ENCODE measurements at places on chromosomes 3 and 15. TPM values are rescaled to one million over a fixed set of nuclear protein-coding genes. Genes with fewer than 3 reads are reported as not detected.

DNA sequence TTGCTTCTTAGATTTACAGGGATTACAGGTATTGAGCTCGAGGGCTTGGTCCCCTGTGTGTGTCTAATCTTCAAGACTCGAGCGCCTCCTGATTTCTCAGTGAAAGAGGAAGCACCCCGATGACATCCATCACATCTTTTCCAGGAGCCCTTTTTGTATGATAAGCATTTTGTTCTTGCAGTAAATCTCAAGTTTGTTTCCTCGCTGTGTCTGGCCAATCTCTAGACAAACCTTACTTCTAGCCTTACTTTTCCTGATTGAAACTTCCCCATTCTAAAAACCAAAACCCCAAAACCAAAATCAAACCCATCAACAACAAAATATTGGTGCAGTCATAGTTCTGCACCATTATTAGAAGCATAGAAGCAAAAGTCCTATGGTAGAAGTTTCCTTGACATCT lies 286.0 kb downstream of the NFKBIZ start:
- DNase-seq = no peak

ZNF654 gene
- total RNA-seq = 35.1 TPM

DNA sequence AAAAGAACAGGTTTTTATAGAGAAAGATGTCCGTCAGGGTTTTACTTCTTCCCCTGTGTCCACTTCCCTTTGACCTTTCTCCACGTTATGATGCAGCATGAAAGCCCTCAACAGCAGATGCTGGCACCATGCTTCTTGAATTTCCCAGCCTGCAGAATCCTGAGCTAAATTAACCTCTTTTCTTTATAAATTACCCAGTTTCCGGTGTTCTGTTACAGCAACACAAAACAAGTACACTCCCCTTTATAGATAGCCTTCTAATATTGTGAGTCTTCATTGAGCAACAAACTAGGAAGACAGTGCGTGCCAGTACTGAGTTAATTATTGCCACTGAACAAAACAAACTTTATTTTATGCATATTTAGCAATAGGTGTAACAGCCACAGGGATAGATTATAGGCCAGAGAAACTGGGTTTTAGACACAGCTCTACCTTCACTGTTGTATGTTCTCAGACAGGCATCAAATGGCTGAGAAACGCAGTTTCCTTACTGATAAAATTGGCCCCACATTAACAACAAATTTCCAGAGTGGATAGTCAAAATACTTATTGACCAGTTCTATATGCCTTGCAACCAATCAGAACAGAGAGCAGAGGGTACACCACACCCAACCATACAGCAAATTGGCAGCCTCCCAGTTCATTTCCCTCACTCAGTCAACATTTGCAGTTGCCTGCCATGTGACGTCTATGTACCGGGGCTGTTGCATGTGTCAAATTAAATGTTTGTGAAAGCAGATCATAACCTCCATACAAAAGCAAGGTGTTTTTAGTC lies 14.4 kb upstream of the TBL1XR1 start:
- DNase-seq = no peak

- DNase-seq = no peak
These were observed 47.0 kb downstream of the EXD1 start for GRCh38 chr15:41183581-41183980.

HIGD2B gene
- total RNA-seq = under 0.01 TPM

IL5RA gene
- total RNA-seq = under 0.01 TPM

FSIP1 gene
- total RNA-seq = 17.5 TPM

DNA sequence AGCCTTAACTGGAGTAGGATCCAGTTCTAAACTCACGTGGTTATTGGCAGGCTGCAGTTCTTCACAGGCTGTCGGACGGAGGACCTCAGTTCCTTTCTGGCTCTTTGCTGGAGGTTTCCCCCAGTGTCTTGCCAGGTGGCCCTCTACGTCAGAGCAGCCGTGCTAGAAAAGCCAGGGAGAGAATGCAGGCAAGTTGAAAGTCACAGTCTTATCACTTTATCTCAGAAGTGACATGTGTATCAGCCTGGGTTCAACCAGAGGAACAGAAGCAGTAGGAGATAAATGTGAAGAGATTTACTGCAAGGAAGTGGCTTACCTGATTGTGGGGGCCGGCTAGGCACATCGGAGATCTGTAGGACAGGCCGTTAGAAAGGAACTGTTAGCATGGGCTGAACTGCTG lies 125.3 kb upstream of the BNIP2 start:
- DNase-seq = no peak

THPO gene
- 0.41 TPM for total RNA-seq

ANKDD1A gene
- total RNA-seq = 13.9 TPM

CHRNA3 gene
- 0.41 TPM for total RNA-seq

GRCh38 chr3:118987477-118987876 lies 47.2 kb downstream of the IGSF11 start:
- peak; percentile 11 for DNase-seq

DNA sequence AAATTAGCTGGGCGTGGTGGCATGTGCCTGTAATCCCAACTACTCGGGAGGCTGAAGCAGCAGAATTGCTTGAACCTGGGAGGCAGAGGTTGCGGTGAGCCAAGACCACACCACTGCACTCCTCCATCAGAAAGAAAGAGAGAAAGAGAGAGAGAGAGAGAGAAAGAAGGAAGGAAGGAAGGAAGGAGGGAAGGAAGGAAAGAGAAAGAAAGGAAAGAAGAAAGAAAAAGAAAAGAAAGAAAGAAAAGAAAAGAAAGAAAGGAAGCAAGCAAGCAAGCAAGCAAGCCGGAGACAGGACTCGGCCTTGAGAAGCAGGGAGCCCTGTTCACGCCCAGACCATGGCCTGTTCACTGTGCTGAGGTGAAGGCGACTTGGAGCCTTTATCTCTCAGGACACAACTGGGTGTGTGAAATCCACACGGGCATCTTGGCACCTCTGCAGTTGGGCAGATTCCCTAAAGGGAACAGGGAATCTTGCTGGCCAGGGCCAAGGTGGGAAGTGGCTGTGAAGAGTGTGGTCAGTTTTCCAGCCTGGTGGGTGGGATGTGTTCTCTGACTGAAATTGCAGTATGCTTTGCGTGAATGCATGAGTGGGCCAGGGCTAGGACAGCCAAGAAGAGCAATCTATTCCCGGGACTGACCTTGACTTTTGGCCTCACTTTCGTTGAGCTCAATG lies 90.3 kb downstream of the CORO2B start:
- no peak for DNase-seq

DNA sequence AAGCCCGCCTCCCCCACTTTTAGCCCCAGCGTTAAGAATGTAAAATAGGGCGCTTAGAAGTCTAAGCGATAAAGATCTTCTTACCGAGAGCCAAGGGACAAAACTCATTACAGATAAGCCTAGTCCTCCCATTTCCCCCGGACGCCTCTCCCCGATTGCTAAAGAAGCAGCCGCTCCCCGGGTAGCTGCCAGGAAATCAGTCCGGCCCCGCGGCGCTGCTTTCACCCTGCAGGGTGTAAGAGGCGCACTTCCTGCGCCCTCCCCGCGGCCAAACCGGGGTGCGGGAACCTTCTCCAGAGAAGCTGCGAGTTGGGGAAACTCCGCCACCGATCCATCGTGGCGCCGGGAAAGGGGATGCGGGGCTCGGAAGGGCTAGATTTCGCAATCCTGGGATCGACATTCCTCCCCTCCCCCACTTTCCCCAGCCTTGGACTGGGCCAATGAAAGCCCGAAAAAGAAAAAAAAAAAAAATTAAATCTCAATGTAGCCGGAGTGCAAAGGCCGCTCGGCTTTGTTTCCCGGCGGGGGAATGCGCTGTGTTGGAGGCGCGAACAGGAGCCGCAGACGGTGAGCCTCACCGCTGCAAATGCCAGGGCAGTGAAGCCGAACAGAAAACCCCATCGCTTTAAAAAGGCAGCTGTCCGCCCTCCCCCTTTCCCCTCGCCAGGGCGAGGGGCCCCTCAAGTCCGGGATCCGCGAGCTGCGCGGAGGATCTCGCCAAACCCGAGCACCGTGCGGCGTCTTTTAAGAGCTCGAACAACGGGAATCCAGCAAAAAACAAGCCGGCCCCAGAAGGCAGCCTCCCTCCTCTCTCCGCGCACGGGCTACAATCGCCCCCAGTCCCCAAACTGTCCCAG lies 626 bp upstream of the PTPRG start:
- DNase-seq = peak; percentile 44

SH3GL3 gene
- total RNA-seq = 187 TPM

DNA sequence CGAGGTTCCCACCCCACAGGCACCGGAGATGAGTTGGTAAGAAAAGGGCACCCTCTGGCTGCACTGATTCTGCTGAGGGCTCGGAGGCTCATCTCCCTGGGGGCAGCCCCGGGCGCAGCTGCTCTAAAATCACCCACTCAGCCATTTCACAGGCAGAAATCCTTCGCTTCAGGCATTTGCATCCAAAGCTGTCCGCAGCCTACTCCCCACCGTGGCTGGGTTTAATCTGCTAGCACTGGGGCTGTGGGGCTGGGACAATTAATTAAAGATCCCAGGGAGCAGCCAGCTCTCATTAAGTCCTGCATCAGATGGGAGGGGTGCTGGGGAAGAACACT lies 104.3 kb upstream of the PRR20G start:
- DNase-seq = no peak

GRCh38 chr15:39852250-39852649 lies 67.8 kb downstream of the GPR176 start:
- DNase-seq = no peak

SCN5A gene
- 1.2 TPM for total RNA-seq

RMDN3 gene
- total RNA-seq = 15.9 TPM

PRTG gene
- total RNA-seq = 2.4 TPM

CHRFAM7A gene
- total RNA-seq = 2.0 TPM

OR5K4 gene
- total RNA-seq = not detected

NEK10 gene
- 28.1 TPM for total RNA-seq

DLEC1 gene
- total RNA-seq = 0.41 TPM

DNA sequence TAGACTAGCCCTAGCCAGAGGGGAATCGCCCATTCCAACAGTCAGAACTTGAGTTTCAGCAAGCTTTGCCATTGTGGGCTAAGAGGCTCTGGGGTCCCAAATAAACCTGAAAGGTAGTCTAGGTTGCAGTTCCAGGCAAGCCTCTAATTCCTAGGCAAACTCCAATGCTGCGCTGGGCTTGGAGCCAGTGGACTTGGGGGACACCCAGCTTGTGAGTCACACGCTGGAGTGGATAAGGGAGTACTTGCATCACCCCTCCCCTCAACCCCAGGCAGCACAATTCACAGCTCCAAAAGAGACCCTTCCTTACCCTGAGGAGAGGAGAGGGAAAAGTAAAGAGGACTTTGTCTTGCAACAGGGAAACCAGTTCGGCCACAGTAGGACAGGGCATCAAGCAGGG lies 105.2 kb upstream of the DPPA4 start:
- DNase-seq = no peak

GRCh38 chr3:79632842-79633241 lies 135.0 kb downstream of the ROBO1 start:
- DNase-seq = no peak

- DNase-seq = no peak
These were observed 23.6 kb downstream of the SLC12A8 start for GRCh38 chr3:125188955-125189354.

- no peak for DNase-seq
These were observed 1037.8 kb downstream of the OTOL1 start for GRCh38 chr3:162534431-162534830.

C3orf85 gene
- not detected for total RNA-seq

P2RY12 gene
- total RNA-seq = 17.5 TPM

GRCh38 chr3:196063971-196064370 lies 17.9 kb downstream of the TFRC start:
- no peak for DNase-seq

DNA sequence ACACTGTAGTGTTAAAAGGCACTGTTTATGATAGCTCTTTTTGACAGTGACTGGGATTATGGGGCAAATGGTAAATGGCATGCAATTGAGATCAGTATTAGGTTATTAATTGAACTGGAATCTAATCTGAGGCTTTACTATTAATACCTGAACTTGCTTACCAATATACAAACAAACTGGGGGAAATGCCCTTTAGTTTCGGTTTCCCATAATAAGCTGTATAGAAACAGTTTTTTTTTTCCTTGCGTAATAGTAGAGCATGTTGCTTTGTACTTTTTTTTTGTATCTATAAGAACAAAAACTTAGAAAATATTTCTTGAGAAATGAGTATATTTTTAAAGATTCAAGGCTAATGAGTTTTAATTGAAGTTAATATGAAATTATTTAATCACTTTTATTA lies 95.0 kb downstream of the FNDC3B start:
- DNase-seq = no peak

MYEF2 gene
- total RNA-seq = 117 TPM

DNA sequence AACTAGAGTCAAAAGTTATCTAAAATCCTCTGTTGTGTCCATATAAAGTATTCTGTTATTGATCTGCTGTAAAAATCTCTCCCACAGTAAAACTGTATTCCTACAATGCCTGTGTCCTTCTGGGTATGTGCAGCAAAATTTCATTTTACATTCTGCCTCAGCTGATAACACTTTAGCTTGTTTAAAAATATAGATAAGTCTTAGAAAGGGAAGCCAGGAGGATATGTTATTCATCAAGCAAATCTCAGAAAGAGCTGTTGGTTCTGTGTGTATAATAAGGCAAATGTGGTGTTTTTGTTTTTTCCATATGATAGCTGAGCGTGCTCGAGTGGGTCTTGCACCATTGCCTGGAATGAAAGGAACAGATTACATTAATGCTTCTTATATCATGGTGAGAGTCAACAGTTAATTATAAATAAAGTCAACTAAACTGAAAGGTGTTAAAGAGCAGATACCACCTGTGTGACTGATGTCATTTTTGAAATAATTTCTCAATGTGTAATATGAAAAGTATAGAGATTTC lies 96.6 kb downstream of the FEZF2 start:
- DNase-seq = no peak

DNA sequence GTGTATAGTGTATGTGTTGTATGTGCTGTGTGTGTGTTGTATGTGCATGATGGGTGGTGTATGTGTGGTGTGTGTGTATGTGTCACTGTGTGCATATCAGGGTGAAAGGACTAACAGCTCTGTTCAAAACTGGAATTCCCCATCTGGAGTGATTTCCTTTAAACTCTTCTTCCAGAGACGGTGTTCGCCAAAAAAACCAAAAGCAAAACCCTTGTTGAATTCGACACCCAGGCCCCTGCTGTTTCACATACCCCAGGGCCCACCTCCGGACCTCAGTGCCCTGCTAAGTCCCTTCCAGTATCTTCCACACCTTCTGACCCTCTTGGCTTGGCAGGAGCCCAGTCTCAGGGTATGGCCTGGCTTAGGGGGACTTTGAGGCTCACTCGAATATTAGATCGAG lies 44.9 kb upstream of the SEC13 start:
- DNase-seq = no peak

DNA sequence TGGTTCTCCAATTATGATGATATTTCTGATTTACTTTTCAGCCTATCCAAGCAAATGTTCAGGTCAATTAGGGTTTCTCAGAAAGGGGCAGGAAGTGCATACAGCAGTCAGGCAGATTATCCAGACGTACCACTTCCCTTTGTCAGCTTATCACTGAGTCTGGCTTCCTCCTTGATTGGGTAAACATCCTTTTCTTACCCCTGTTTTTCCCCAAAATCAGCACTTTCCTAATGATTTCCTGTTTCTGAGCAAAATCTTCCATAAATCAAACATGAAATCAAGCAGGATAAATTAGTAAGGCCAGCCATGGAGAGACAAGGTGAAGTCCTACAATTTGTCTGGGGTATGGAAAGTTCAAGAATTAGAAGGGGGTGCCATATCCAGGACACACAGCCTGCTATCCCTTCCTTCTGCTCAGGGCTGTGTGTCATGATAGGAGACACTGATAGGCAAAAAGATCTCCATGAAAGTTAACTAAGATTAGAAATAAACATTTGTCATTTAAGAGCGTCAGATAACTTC lies 29.0 kb downstream of the ADIPOQ start:
- DNase-seq = peak; percentile 28

CISH gene
- 0.41 TPM for total RNA-seq

- no peak for DNase-seq
These were observed 6.7 kb upstream of the NCEH1 start for GRCh38 chr3:172717493-172718088.

SPRED1 gene
- total RNA-seq = 70.9 TPM

Measured in frontal cortex (tissue), 4 donors.